Chondrocyte (in vitro differentiated cells): ENCODE measurements at places on chromosomes 3 and 15. TPM values are rescaled to one million over a fixed set of nuclear protein-coding genes. Genes with fewer than 3 reads are reported as not detected.

Gene DYNLT2B
- total RNA-seq: 10.6 to 19.5 TPM (median 12.1 TPM) in 3 replicates

Gene KNG1
- total RNA-seq: not detected in 3 replicates

Gene THSD4
- total RNA-seq: 3.4 to 3.5 TPM (median 3.4 TPM) in 3 replicates

Gene OCA2
- total RNA-seq: 0.75 to 3.3 TPM (median 0.82 TPM) in 3 replicates

Gene ALDH1A2
- total RNA-seq: 0.54 to 0.63 TPM in 2 of 3 replicates, not detected in the other

Gene CCDC9B
- total RNA-seq: 55.4 to 60.0 TPM (median 58.0 TPM) in 3 replicates

Gene GABRR3
- total RNA-seq: not detected in 3 replicates

Gene ZNF860
- 1.5 to 2.4 TPM (median 2.0 TPM) in 3 replicates for total RNA-seq

Gene ZMYND10
- 0.41 to 2.0 TPM (median 1.1 TPM) in 3 replicates for total RNA-seq

Gene NR2E3
- total RNA-seq: not detected in 3 replicates

DNA sequence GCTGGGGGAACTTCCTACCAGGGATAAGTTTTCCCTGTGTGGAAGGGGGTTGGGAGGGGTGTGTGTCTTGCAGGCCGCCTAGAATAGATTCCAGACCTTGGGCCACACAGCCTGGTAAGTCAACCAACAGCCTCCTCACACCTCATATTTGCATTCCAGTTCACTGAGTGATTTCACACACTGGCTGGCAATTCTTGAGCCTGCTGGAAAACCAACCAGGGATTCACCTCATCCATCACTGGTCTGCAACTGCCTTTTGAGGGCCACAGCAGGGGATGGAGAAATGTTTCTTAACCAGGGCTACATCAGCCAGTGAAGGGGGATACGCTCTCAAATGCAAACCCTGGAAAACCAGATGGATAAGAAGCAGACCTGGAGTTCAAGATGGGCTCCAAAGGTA is 2.0 kb downstream of the FSTL1 start:
- no peak for DNase-seq
- peaks cover 60% of the 10 kb centered on the region for H3K4me1 ChIP-seq
- H3K27ac ChIP-seq: peak overlapping the region; percentile 91
- peak overlapping the region; percentile 95 for H3K4me3 ChIP-seq
- no peaks in the 10 kb centered on the region for H3K27me3 ChIP-seq

GRCh38 chr3:57038466-57039164 is 21.8 kb upstream of the SPATA12 start:
- no peak overlapping the region for H3K27ac ChIP-seq
- H3K4me1 ChIP-seq: no peaks in the 10 kb centered on the region
- H3K36me3 ChIP-seq: no peaks in the 10 kb centered on the region
- DNase-seq: no peak
- no peaks in the 10 kb centered on the region for H3K27me3 ChIP-seq

DNA sequence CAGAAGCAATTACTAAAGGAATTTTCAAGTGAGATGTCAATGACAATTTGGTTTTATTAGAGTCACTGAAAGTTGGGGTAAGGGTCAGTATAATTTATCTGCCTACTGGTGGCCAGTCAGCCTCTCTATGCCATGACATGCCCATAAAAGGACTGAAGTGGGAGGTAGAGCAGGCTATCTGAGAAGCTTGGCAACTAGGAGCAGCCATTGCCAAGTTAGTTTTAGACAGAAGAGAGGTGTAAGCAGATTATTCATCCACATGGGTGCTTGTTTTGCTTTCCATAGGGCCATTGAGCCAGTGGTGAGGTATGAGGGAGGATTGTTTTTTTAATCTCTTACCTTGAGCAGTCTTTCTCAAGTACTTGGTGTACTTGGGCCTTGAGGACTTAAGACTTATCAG is 8.1 kb upstream of the RBP1 start:
- peaks cover 3% of the 10 kb centered on the region for H3K4me1 ChIP-seq
- H3K27ac ChIP-seq: no peak overlapping the region
- no peak for DNase-seq
- H3K36me3 ChIP-seq: no peaks in the 10 kb centered on the region

- no peak overlapping the region for H3K4me3 ChIP-seq
- no peak overlapping the region for H3K27ac ChIP-seq
- H3K36me3 ChIP-seq: peaks cover 3% of the 10 kb centered on the region
- DNase-seq: no peak
- no peaks in the 10 kb centered on the region for H3K27me3 ChIP-seq
- peaks cover 3% of the 10 kb centered on the region for H3K4me1 ChIP-seq
Measured at GRCh38 chr15:27342991-27343390, 372.0 kb downstream of the GABRG3 start.

GRCh38 chr3:85244519-85244918 is 285.7 kb downstream of the CADM2 start:
- no peaks in the 10 kb centered on the region for H3K36me3 ChIP-seq
- no peak for DNase-seq
- H3K4me3 ChIP-seq: no peak overlapping the region
- peaks cover 4% of the 10 kb centered on the region for H3K27me3 ChIP-seq

DNA sequence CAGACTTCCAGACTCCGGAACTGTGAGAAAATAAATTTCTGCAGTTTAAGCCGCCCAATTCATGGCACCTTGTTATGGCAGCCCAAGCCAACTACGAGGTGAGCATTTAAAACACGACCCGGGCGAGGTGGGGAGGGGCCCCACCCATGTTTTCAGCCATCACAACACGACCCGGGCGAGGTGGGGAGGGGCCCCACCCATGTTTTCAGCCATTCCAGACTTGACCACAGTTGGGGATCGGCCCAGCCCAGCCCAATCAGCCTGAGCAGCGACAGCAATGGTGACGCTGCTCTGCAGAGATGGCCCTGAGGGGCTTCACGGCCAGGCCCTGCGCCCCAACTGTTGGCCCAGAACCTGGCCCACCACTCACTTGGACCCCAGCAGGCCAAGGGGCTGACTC is 93.1 kb downstream of the ATP10A start:
- peaks cover 85% of the 10 kb centered on the region for H3K4me1 ChIP-seq
- DNase-seq: peak; percentile 78
- peak overlapping the region; percentile 49 for H3K27ac ChIP-seq
- H3K4me3 ChIP-seq: no peak overlapping the region
- peaks cover 28% of the 10 kb centered on the region for H3K36me3 ChIP-seq

DNA sequence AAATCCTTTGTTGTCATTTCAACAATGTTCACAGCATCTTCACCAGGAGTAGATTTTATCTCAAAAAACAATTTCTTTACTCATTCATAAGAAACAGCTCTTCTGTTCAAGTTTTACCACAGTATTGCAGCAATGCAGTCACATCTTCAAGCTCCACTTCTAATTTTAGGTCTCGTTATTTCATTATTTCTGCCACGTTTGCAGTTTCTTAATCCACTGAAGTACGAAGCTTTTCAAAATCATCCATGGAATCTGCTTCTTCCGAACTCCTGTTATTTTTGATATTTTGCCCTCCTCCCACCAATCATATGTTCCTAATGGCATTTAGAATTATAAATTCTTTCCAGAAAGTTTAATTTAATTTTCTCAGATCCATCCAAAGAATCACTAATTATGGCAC is 12.6 kb upstream of the OR5K1 start:
- H3K27ac ChIP-seq: no peak overlapping the region
- H3K4me3 ChIP-seq: no peak overlapping the region
- no peaks in the 10 kb centered on the region for H3K36me3 ChIP-seq

DNA sequence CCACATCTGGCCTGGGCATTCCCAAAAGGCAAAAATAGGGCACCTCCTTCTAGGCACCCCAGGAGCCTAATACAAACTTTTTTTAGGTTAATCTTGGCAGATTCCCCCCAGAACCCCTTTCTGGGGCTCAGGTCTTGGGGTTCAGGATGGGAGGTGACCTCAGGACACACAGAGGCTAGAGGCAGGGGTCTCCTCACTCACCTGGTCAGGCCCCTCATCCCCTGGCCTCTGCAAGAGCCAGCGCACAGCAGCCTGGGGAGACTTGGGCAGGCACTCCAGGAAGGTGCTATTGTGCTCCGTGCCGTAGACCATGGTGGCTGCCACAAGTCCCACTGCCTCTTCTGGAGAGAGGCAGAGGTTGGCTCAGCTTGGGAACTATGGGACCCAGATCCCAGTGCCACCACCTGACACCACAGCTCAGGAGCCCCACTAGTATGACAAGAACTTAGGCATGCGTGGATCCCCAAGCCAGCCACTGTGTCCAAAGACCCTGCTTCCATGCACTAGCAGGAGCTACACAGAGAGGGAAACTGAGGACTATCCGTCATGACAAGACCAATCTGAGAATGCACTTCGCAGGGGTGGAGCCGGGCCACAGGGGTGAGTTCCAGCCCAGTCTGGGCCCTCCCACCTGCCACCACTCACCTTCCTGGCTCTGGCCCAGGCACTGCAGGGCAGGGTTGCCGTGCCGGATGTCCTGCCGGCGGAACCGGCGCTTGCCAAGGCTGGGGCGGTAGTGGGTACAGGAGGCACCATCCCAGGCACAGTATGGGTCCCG is 7.4 kb downstream of the SEMA3G start:
- H3K4me3 ChIP-seq: no peak overlapping the region
- peak; percentile 89 for DNase-seq
- H3K27ac ChIP-seq: no peak overlapping the region

- peaks cover 52% of the 10 kb centered on the region for H3K4me1 ChIP-seq
- DNase-seq: no peak
- no peaks in the 10 kb centered on the region for H3K27me3 ChIP-seq
- H3K4me3 ChIP-seq: no peak overlapping the region
Measured at GRCh38 chr3:14431917-14432834, 29.8 kb downstream of the SLC6A6 start.

DNA sequence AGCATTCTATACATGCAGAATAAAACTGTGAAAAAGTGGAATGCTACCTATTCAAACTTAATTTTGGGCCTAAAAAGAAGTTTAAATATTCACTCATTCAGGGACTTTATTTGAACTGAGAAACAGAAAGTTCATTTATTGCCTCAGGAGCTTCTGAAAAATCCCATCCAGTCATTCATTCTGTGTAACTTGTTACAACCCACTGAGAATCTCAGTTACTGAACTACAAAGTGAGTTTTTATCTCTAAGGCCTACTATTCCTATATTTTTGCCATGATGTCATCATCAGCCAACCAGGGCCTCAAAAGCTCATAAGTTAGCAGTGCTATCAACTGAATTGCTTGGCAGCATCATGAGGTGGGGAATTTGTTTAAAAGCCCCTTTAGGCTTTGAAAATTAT is 98.0 kb upstream of the BOC start:
- no peak overlapping the region for H3K4me3 ChIP-seq
- no peak for DNase-seq
- no peak overlapping the region for H3K27ac ChIP-seq
- no peaks in the 10 kb centered on the region for H3K27me3 ChIP-seq

DNA sequence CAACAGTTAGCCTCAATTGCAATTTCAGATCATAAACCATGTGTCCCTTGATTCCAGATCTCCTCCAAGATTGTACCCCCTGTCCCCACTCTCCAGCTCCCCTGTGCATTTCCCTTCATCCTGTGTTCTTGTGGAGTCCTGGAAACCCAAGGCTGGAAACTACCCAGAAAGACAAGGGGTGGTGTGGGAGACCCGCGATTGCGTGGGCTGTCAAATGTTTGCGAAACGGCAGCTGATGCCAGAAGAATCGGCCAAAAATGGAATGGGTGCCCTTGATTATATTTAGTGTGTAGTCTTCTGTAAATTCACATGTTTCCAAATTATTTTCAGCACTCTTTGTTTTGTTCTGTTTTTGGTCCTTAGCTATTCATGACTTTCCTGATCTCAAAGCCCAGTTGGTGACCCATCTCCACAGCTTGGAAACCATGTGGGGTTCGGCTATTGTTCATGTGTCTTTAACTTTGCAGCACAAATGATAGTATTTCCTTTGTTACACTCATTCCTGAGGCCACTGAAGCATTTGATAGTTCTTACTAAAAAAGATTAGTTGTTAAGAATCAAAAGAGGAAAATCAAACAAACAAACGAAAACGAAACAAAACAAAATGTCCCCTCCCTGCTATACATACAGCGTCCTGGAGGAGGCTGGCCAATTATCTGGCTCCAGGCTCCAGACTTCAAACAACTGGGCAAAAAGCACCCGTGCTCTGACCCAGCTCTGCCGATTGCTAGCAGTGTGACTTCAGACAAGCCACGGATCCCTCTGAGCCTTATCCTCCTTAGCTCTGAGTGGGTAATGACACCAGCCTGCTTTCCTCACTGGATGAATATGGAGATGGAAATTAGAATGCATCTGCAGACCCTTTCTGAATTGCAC is 120.9 kb downstream of the CACNA2D3 start:
- H3K27me3 ChIP-seq: no peaks in the 10 kb centered on the region
- DNase-seq: no peak
- H3K4me1 ChIP-seq: no peaks in the 10 kb centered on the region
- no peak overlapping the region for H3K4me3 ChIP-seq
- no peak overlapping the region for H3K27ac ChIP-seq
- H3K36me3 ChIP-seq: no peaks in the 10 kb centered on the region

DNA sequence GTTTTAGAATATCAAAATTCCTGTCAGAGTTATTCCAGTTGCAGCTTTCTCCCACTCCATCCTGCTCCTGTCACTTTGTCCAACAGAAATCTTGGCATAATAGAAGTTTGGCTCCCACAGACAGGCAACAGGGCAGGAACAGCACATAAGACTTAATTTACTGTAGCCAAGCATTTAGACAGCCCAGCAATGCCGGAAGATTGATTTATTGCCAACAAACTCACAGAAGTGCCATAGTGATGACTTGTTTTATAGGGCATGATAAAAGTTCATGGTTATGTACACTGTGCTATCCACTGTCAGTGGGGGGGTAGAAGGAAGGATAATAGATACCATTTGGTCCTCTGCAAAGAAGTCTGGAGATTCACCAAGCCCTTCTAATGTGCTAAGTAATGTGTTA is 98.3 kb upstream of the CBLB start:
- H3K4me3 ChIP-seq: no peak overlapping the region
- H3K4me1 ChIP-seq: peaks cover 38% of the 10 kb centered on the region
- no peaks in the 10 kb centered on the region for H3K27me3 ChIP-seq
- peaks cover 6% of the 10 kb centered on the region for H3K36me3 ChIP-seq

GRCh38 chr3:175200391-175201095 is 341.4 kb downstream of the NAALADL2 start:
- H3K4me3 ChIP-seq: no peak overlapping the region
- no peak overlapping the region for H3K27ac ChIP-seq
- DNase-seq: no peak
